Tibial artery (tissue), 4 donors: ENCODE measurements at places on chromosomes 7 and 10.
A peak's percentile ranks its signal among the peaks of the same experiment; 100 is the strongest.

DNA sequence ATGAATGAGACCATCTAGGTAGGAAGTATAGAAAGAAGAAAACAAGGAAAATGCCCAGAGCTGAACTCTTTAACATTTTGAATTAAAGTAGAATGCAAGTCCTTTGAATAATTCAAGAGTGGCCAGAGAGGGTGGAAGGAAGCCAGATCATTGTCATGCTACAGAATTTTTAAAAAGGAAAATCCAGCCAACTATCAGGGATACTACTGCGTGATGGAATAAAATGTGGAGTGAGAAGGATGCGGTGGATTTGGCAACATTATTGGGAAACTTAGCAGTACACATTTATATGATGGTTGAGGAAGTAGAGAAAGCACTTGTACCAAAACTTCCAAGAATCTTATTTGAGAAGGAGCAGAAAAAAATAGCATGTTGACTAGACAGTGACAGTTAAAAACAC lies 261.6 kb downstream of the GPR158 start:
- no peak for DNase-seq

DNA sequence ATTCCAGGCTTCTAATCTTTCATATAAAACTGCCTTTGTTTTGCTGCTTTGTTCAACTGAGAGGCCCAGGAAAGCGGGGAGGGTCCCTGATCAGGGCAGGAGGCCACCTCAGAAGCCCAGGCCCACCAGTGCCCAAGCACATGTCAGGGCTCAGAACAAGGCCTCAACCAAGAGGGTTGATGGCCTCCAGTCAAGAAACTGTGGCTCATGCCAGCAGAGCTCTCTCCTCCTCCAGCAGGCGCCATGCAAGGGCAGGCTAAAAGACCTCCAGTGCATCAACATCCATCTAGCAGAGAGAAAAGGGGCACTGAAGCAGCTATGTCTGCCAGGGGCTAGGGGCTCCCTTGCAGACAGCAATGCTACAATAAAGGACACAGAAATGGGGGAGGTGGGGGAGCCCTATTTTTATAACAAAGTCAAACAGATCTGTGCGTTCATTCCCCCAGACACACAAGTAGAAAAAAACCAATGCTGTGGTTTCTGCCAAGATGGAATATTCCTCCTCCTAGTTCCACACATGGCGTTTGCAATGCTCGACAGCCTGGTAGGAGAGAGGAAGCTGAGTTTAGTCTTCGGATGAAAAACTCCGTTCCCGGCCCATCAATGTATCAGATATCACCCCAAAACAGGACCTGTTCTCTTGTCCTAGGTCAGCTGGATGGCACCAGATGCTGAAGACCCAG lies 34.0 kb downstream of the PSAP start:
- no peak for DNase-seq

GRCh38 chr7:29557954-29558353 lies 5.7 kb upstream of the PRR15 start:
- DNase-seq: no peak

DNA sequence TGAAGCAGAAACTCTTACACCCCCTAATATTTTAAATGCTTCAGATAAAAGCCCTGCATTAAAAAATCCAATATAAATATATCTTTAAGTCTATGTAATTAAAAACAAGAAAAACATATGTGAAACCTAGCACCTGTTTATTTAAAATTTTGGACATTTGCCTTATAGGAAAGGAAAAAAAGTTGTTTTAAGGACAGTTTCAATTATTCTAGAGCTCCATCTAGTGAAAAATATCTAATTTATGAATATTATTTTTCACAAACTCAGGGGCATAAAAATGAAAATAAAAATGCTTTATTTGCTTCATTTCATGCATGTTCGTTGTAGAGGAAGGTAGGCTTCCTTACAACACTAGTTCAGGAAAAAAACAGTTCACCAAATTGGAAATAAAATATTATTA lies 26.1 kb downstream of the ENKUR start:
- no peak for DNase-seq

DNA sequence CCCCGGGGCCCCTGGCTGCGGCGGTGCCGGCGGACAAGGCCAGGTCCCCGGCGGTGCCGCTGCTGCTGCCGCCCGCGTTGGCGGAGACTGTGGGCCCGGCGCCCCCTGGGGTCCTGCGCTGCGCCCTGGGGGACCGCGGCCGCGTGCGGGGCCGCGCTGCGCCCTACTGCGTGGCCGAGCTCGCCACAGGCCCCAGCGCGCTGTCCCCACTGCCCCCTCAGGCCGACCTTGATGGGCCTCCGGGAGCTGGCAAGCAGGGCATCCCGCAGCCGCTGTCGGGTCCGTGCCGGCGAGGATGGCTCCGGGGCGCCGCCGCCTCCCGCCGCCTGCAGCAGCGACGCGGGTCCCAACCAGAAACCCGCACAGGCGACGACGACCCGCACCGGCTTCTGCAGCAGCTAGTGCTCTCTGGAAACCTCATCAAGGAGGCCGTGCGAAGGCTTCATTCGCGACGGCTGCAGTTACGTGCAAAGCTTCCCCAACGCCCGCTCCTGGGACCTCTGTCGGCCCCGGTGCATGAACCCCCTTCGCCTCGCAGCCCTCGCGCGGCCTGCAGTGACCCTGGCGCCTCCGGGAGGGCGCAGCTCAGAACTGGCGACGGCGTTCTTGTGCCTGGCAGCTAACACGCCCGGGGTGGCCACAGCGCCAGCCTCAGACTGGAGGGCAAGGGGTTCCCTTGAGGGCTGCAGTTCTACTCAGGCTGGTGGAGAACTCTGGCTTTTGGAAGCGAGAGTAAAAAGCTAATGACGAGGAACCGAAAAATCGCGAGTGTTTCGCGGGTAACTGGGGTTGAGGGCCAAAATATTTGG lies 804 bp downstream of the FRAT1 start:
- DNase-seq: no peak

DNA sequence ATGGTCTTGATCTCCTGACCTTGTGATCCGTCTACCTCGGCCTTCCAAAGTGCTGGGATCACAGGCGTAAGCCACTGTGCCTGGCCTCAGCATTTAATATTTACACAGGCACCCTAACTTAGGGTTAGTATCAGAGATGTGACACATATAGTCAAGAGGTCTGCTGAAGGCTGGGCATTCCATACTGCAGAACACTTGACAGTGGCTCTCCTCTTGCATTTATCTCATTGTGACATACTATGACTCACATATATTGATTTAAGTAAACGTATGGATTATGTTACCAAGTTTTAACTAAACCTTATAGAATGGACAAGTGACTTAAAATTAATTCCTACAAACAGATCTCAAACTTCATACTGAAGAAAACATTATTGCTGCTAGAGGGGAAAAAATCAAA lies 36.6 kb downstream of the BRAF start:
- DNase-seq: no peak

DNA sequence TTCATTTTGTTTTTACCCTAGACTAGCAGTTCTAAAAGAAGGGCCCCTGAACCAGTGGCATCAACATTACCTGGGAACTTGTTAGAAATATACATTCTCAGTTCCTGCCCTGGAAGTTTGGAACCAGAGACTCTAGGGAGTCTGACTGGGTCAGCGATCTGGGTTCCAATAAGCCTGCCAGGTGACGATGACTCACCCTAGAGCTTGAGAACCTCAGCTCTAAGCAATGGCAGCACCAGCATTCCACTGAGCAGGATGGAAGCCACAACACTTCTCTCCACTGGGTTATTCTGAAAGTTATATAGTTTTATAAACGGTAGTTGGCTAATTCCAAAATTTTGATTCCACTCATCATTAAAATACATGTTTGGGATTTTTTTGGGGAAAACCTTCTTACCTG lies 97.0 kb upstream of the AMPH start:
- no peak for DNase-seq

- no peak for DNase-seq
Measured at GRCh38 chr7:137967143-137968018, 34.5 kb downstream of the CREB3L2 start.

GRCh38 chr7:31094271-31094670 lies 42.2 kb downstream of the ADCYAP1R1 start:
- peak; percentile 24 for DNase-seq

- no peak for DNase-seq
Measured at GRCh38 chr10:43980313-43980712, 331.6 kb upstream of the ZNF32 start.

DNA sequence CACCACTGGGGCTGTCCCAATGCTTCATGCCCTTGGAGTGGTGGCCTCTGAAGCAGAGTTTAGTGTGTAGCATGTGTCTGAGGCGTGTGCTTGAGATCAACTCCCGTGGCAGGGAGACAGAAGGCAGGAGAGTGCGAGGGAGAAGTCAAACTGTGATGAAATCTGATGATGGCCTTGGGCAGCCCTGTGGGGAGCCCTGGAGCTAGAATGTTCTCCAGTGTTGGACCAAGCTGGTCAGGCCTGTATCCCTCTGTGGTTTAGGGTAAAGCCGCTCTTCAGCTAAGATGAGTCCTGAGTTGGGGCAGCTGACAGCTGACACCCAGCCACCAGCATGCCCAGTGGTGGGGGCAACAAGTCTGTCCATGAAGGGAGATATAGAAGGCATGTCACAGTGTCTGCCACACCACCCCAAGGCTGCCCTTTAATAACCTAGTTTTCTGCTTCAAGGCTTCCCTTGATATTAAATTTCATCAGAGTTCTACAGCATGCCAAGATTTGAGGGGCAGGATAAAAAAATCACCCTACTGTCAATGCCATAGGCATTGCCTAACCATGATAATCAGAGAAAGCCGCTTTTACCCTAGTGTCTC lies 170.5 kb upstream of the SVIL start:
- no peak for DNase-seq

- no peak for DNase-seq
Measured at GRCh38 chr7:129872054-129872453, 80.7 kb downstream of the UBE2H start.

GRCh38 chr7:45434167-45434784 lies 139.9 kb upstream of the ADCY1 start:
- no peak for DNase-seq

DNA sequence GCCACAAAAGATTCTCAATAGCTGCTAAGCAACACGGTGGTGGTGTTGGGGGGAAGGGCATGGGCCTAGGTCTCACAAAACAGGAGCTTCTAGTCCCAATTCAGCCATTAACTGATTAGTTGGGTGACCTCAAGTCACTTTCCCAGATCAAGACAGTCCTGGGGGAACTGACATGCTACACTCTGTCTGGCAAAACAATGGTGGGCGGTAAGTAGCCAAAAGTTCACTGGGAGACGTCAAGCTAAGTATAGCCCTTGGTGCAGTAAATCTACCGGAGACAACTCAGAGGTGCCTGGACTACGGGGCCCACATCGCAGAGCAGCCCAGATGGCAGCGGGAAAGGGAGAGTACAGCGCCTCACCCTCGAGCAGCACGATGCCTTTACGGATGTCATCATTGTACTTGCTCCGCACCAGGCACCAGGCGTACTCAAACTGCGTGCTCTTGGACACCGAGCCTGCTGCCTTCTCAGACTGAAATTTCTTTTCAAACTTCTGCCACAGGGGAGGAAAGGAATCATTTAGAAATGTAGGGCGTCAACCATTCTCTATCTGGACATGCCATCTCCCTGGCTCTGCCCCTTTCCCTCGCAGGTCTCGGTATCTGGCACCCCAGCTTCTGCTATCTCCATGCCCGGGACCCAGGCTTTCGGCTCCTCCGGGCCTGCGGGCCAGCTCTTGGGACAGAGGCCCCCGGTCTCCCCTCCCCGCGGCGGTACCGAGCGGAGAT lies 1.1 kb downstream of the FIS1 start:
- DNase-seq: no peak

GRCh38 chr7:40700653-40701421 lies 566.0 kb downstream of the SUGCT start:
- no peak for DNase-seq

DNA sequence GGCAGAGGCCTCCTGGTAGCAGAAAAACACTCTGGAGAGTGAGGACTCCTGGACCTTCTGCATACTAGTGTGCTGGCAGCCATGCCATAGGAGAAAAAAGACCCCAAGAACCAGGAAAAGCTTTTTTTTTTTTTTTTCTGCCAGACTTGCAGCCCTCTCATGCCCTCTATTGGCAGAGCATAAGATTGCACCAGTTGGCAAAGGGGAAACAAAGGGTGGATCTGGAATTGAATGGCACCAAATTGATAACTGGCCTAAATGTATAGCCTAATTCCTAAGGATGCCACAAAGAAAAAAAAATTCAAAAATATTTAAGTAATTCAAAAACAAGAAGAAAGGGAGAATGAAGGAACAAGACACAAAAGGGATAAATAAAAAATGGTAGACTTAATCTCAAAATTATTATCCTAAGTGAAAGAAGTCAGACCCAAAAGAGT lies 112.5 kb upstream of the GHITM start:
- DNase-seq: no peak

GRCh38 chr10:44258019-44258418 lies 126.9 kb downstream of the CXCL12 start:
- no peak for DNase-seq

DNA sequence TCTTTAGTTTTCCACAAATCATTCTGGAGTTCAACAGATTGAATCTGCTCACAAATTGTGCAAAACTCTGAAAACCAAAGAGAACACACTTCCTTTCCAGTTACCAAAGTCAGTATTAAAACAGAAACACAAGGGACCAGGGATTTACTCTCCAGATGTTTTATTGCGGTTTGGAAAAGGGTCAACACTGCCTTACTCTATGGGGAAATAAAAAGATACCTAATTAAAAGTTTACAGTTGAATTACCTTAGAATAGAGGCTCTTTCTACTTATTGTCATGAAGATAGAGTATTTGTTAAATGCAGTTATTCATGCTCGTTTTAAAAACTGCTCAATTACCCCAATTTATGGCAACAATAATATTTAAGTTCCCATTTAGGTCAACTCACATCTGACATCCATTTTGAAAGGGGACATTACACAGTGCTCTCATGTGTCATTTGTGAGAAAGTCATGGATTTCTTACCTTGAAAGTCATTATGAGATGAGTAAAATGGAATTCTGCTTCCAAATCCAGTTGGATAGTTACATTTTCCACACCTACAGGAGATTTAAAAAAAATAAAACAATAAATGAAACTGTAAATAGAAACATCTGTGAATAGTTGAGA lies 8.4 kb downstream of the LAMB1 start:
- DNase-seq: no peak

GRCh38 chr7:111108000-111108399 lies 17.1 kb downstream of the LRRN3 start:
- DNase-seq: no peak

DNA sequence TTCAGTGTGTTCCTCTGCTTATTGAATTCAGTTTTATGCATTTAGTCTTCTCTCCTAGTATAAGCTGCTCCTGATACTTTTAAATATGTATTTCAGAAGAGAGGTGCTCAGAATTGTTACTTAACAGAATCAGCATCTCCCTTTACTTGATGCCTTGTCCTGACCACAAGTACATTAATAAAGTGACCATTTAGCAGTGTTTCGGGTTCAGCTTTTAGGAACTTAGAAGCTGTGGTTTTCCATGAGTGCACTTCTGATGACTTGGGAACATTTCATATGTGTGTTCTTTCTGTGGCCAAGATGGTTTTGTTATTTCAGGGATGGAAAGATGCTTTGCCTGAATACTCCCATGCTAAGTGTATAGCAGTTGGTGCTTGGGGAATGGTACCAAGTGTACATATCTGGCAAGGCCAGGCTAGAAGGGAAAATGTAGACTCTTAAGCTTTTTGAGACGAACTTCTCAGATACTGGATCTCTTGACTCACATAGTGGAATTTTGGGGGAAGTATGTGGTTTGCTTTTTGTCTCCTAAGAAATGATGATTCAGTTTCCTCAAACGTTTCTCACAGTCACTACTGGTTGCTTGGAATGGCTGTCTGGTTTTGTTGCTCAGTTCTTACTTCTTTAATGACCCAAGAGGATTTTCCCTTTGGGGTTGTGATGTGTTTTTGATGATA lies 17.2 kb downstream of the SGPL1 start:
- DNase-seq: no peak
